Stimulated activated CD8-positive, alpha-beta memory T cell treated with anti-CD3 and anti-CD28 coated beads, Interleukin-4, amount 100 ng/mL, for 4 hours (primary cell): ENCODE measurements at places on chromosomes 4 and X.

DNA sequence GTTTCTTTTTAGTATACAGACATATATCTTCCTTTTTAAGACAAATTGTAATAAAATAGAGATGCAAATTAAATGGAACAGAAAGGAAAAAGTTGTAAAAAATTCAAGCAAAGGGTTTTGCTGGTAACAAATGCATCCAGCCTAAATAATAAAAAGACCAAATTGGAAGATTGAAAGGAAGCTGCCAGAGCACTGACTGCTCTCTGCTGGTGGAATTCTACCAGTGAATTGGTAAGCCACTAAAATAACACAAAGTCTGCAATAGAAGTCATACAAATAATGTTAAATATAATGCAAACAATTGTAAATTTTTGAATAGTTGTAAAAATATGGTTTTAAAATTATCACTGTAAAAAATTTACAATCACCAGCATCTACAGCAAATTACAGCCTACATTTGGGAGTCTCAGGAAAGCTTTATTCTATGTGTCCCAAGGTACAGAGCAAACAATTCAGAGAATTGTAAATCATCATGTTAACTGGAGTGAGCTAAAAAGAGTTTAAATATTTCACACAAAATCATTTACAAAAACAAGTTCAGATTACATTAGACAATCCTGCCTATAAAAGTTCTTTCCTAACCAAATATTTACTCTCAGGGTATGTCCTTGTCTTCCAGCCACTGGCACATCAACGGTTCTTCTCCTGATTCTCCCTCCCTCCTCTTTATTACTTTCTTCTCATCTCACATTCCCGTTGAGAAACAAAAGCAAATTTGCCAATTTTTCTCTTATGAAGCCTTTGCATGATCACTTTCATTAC lies 1322.5 kb downstream of the PCDH7 start:
- DNase-seq: no peak

DNA sequence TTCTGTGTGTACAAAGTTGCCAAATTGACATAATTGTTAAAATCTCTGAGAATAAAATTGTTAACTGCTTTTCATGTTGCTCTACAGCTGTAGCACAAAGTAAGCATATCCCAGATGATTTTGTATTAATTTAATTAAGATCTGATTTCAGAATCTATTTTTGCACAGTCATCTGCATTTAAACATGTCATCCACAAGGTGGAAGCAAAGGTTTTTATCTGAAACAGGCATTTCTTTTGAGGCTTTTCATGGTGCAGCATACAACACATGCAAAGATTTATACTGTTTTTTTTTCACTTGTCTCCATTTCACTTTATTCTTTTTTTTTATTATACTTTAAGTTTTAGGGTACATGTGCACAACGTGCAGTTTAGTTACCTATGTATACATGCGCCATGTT lies 51.2 kb downstream of the GC start:
- DNase-seq: no peak

DNA sequence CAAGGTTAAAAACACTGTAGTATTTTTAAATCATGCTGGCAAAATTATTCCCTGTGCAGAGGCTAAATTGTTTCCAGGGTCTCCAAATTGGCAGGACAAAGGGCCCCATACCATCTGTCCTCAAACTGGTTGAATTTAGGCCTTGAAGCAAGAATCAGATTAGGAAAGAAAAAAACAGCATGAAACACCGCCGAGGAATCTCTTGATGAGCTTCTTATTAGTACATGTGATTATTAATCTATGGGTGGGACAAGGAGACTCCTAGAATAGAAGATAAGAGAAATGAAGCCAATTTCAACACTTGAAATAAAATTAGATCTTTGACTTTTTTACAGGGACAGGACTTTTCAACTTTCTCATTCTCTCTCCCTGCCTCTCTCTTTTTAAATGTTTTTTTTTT lies 7.1 kb upstream of the CLNK start:
- DNase-seq: no peak

DNA sequence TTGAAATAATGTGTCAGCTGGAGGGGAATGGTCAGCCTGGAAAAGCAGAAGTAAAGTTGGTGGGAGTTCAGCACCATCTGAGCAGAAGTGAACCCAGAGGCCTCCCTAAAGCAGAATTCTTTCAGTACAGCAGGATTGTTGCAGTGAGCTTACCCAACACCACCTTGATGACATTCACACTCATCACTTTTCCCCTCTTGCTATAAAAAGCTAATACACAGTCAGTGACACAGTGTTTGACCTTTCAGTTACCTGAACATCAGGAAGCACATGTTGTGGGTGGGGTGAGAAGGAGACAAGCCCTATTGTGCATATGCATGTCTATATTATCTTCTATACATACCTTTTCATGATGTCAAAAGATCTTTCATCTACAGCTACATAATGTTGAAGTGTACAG lies 624.7 kb upstream of the ZFP42 start:
- no peak for DNase-seq

DNA sequence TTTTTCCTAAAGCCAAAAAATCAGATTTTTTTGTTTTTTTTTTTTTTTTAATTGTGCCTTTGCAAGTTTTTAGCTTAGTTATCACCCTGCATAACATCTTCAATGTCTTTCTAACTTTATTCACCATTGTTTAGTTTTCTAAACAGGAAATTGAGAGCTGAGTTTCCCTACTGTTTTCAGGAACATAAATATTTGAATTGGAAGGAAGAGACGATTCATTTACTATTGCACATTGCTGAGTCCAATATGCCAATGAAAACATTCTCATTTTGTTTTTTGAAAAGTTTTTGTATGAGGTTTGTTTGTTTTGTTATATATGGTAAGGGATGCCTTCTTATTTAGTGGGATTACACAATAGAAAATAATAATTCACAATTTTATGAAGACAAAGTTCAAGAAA lies 148.4 kb downstream of the ANKRD50 start:
- DNase-seq: no peak

GRCh38 chr4:2595952-2596552 lies 59.6 kb downstream of the FAM193A start:
- DNase-seq: no peak

DNA sequence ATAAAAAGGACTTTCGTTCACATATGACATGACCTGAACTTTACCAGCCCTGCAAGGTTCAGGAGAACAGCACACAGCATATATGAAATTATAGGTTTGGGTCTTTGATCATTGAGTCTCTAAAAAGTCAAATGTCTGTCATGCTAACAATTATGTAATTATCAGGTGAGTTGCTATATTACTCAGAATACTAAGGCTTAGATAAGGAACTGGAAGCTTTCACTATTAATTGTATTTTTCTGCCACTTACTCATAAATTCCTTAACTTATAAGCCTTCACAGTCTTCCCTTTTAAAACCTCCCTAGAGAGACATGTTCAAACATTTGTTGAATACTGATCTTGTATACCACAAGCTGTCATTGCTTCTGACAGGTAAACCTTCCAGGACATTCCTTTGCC lies 292.8 kb upstream of the MAGEB2 start:
- no peak for DNase-seq

DNA sequence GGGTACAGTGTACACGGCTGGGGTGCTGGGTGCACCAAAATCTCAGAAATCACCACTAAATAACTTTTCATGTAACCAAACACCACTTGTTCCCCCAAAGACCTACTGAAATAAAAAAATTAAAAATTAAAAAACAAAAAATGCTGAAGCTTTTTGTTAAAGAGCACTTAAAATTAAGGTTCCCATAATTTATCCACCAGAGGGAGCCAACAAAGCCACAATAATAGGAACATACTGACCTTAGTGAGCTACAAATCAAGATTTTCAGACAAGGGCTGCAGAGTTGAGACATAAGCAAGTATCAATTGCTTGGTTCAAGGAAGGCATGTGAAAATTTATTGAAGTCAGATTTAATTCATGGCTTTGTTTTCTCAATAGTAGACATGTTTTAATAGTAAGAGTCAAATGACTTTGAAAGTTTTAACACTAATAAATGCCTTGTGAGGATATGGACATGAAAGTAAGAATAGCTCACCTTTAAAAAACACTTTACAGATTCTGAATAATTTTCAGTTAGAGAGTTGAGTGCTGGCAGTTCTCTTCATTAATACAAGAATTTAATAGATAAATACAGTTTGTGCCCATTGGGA lies 43.0 kb upstream of the SCOC start:
- DNase-seq: no peak

DNA sequence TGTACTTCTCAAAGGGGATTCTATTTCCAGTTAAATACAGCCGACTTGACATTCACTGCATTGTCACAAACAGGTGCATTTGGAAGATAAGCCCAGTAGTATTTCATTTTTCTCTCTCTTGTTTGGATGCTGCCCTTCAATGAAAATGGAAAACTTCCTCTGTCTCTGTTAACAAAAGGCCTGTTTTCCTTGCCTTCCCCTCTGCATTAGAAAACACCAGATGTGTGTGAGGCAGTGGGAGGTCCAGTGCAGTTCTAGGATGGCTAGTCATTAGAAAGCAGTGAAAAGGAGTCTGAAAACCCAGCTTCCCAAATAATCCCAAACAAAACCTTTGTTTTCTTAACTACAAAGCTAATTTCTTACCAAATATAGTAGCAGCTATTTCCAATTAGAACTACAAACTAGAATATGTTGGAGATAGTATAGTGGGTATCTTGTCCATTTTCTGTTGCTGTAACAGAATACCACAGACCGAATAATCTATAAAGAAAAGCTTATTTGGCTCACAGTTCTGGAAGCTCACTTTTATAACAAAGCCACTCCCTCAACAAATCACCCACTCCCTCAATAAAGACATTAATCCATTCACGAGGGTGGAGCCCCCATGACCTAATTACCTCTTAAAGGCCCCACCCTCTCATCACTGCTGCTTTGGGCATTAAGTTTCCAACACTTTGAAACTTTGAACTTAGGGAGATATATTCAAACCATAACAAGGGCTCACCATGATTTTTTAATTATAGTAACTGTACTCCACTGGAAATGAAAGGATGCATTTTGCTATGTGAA lies 452.1 kb upstream of the RPS6KA3 start:
- DNase-seq: no peak

DNA sequence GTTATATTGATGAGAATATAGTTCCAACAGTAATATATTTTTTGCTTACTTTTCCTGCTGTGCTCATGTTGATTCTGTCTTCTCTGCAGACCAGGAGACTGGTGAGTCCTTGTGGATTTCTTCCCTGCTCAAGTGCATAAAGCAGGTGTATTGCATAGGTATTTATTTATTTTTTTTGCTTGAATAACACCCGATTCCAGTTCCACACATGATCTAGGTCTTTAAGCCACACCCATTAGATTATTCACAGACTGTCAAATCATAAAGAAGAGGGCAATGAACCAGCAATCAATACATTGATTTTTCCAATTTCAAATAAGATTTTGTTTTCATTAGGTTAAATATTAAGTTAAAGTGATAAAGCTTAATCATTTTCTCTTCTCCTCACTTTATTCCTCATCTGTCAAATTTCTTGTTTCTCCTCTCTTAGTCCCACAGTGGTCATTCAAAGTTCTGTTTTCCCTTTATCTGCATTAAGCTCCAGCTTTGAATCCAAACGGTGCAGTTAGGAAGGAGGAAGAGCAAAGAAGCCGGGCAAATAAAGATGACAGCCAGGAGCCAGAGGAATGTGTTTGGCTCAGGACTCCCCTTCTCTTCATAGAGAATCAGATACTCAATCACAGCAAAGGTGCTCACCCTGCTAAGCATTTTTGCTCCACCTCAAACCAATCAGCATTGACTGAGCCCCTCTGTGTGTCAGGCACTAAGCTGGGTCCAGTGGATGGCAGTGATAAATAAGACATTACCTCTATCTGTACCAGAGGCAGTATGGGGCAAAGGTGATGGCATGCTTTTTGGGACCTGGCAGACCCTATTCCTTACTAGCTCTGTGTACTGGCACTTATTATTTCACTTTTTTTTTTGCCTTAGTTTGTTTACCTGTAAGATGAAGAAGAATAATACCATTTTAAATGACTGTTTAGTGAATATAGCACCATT lies at the start of gene ADH1A:
Gene ADH1A (minus strand): TSS at position 138 of the 939 bp plus-strand sequence. CDS start 71 bp downstream, at position 67.
- no peak for DNase-seq

GRCh38 chr4:81723927-81724587 lies 252.3 kb upstream of the RASGEF1B start:
- DNase-seq: peak; percentile 11

GRCh38 chr4:38672074-38672396 lies 8.0 kb downstream of the KLF3 start:
- DNase-seq: no peak

DNA sequence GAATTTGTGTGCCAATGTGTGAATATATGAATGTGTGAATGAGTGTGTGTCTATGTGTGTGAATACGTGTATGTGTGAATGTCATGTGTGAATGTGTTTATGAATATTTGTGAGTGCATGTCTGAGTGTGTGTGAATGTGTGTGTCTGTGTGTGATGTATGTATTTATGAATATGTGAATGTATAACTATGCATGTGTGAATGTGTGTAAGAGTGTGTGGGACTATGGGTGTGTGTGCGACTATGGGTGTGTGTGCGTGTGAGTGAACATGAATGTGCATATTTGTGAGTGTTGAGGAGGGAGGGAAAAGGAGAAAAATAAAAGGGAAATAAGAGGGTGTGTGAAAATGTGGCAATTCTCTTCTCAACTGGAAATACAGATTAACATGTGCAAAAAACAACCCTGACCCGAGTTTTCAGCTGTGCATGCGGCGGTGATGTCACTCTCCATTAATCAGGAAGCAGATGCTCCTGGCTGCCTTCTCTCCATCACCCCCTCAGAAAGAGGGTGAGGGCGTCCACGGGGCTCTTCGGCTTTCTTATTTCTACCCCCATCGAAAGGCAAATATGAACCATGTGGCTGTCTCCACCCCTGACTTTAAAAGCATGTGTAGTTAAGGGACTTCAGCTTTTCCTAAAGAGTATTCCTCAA lies 219.8 kb downstream of the MAML3 start:
- DNase-seq: no peak

DNA sequence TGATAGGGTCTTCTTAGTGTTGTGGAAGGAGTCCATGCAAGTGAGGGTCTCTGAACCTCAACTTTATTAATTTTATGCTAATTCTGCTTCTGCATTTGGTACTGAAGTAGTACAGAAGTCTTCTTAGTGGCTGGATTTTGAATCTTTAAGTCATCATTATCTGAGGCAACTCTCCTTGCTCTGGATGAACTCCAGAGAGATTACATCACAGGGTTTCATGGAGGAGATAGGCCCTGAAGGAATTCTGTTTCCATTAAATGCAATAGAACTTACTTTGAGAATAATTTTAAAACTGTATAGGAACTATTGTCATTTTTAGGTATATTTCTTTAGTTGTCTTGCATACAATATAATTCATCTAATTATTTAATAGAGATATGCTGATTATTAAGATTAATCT lies 451.2 kb downstream of the FAT4 start:
- no peak for DNase-seq

DNA sequence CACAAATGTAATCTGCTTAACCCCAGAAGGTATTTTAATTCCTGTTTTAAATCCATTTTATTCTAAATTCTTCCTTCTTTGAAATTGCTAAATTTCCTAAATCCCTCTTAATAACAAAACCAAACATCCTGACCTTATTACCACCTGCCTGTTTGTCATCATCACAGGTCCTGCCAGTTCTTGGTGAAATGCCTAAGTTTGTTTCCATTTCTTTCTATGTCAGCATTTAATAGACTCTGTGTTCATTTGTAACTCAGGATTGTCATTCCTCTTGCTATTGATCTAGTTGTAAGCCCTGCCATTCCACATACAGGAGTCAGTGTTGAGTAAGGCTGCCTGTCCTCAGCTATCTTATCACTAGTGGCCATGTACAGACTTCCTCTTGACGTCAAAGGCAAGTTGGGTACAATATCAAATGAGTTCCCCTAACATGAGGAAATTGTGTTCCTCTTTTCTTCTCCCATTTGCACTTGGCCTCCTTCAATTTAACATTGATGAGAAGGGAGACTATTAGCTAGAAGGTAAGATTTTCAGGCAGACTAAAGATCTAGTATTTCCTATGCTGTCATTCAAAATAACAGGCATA lies 440.1 kb downstream of the AFF2 start:
- DNase-seq: no peak

GRCh38 chrX:114611018-114611619 lies 27.2 kb downstream of the HTR2C start:
- no peak for DNase-seq
